Suppressor macrophage (primary cell): ENCODE measurements at places on chromosomes 2 and 18.

DNA sequence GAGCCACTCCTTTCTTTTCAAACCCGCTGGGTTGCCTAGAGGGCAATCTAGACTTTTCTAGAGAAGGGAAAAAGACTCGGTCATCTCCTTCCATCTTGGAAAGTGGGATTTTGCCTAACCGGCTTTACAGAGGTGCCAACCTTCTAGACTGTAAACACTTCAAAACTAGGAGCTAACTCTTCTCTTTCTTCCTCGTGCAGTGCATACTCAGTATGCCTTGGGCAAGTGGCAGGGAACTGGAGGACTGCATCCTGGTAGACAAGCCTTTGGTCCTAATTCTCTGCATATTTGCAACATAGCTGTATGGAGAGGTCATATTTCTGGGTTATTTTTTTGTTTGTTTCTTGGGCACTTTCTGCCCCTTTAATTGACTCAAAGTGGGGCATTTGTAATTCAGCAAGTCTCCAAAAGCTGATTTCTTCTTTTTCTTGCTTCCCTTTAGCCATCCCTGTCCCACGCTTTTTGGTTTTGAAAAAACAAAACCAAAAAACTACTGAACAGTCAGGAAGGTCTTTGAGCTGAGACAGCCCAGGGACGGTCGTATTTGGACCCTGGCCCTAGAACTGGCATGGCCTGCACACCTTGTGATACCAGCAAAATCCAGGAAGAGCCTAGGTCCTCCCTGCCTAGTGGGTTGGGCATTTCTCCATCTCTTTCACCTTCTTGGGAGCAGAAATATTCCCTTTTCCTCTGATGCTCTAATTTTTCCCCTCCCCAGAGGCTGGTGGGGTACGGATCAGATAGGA, 5.8 kb upstream of the GATA6 start:
- DNase-seq: no peak

GRCh38 chr2:126748929-126749518, 93.1 kb downstream of the GYPC start:
- no peak for DNase-seq

- no peak for DNase-seq
Observed at GRCh38 chr2:25419678-25420242, 78.0 kb upstream of the DNMT3A start.

GRCh38 chr2:172389685-172390339, 37.6 kb upstream of the ITGA6 start:
- no peak for DNase-seq

DNA sequence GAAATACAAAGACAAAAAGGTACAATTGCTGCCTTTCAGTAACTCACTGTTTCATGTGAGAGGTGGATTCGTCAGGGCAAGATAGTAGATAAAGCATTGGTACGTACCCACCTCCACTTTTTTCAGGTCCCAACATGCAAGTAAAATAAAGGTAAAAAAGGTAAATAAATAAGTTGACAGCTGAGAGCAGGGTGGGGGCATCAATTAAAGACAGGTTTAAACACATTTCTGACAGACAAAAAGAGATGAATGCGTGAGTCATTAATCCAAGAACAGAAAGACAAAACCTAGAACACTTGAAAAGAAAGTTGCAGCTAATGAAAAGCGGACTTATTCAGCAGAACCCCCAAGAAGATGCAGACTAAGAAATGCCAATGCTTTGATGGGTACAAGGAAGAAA, 979.6 kb upstream of the CDH2 start:
- no peak for DNase-seq

DNA sequence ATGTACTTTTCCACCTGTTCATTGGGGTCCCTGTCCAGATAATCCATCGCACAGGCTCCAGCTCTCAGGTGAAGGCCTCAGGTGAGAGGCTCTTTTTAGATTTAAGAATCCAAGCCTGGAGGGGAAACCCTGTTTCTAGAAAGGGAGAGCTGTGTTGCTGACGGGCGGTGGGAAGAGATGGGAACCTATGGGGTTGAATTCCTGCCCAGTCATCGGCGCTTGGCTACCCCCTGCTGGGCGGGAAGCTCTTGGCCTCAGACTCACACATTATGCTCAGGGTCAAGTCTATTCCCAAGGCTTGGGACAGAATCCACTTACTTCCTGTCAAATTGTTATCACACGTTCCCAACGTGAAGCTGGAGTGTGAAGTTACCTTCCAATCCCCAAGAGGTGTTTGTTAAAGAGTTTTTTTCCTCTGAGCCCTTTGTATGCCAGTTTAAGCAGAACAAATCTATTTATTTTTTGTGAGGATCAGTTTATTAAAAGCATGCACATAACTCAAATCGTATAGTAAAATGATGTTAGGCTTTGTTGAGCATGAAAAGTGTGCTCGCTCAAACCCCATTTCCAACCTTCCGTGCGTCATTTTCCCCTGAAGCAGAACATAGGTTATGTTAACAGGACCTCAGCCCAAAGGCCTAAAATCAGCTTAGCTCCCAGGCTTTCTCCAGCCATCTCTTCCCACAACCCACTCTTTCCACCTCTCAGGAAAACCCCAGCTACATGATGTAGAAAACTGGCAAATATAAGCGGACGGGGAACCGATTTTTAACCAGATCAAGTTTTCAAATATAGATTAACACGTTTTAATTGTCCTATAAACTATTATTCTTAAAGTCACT, 181.7 kb upstream of the ETAA1 start:
- DNase-seq: peak; percentile 7

- no peak for DNase-seq
Observed at GRCh38 chr2:70947556-70948184, 12.0 kb downstream of the ATP6V1B1 start.

GRCh38 chr2:230974096-230974913, 21.6 kb upstream of the SPATA3 start:
- DNase-seq: no peak

- DNase-seq: no peak
Observed at GRCh38 chr18:46379323-46379950, 275.3 kb downstream of the HAUS1 start.

DNA sequence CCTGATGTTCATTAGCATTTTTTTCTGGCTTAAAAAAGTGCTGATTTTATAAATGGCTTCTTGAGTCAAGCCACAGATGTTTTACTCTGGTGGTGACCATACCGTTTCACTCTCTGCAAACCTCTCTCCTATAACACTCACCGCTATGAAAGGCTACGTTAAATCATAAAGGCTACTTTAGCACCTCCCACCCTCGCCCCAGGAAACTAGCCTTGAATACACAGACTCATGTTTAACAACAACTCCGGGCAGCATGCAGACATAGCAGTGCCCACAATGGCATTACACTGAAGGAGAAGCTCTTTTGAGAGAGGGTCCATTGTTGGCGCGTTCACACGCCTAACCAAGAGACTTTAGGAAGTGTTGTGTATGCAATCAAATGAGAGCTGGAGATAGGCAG, 5.6 kb downstream of the MYT1L start:
- DNase-seq: no peak

- DNase-seq: no peak
Observed at GRCh38 chr2:56001947-56002346, 78.4 kb upstream of the EFEMP1 start.

DNA sequence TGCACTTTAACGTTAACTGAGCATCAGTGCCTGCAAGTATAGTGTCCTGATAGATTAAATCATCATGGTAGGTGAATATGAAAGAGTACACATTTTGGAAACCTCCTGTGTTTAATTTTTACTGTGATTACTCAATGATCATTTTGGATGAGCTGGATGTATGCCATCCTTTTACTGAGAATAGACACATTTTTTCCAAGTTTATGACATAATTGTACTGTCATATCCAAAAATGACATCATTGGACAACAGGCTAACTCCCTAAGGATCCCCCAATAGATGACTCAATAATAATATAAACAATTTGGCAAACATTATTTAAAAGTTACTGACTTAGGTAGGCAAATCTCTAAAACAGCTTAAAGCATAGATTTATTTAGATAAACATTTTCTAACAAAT, 410.8 kb upstream of the REG3G start:
- no peak for DNase-seq

- no peak for DNase-seq
Observed at GRCh38 chr2:210540900-210541289, 15.5 kb upstream of the CPS1 start.
